ENCODE measurements at places on chromosomes 11 and 22. TPM values are rescaled to one million over a fixed set of nuclear protein-coding genes. Genes with fewer than 3 reads are reported as not detected.

DNA sequence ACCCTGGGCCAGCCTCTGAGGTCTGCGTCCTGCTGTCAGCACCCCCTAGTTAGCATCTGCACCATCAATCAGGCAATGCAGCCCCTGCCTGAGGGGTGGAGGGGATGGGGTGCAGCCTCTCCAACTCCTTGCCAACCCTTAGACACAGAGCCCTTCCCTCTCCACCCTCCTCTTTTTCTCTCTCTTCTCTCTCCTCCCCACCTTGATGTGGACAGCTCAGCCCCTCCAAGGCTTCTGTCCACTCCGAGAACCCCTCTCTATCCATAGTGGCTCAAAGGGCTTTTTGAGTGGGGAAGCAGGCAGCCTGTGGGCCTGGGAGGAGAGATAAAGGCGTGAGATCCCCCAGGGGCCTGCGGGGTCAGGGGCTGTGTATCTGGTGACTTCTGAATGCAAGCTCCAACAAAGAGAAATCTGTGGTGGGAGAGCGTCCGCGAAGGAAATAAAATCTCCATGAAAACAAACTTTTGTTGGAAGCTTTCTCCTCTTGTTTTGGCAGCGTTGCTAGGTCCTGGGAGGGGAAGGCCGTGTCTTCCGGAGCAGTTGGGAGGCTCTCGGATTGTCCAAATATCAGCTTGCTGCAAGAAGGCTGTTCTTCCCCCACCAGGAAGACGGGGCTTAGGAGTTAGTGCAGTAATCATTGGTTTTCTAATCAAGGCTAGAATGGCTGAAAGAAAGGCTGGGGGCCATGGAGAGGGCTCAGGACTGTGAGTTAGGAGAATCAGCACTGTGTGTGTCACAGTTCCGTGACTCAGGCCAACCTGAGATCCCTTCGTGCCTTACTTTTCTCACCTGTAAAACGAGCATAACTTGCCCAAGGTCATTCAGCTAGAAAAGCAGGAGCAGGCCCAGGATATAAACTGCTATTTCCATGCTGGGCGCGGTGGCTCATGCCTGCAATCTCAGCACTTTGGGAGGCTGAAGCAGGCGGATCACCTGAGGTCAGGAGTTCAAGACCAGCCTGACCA lies 50.3 kb downstream of the PKNOX2 start:
- H3K4me1 ChIP-seq = no peaks in the 10 kb centered on the region
- no peak overlapping the region for H3K4me3 ChIP-seq
- H3K27ac ChIP-seq = no peak overlapping the region
- H3K36me3 ChIP-seq = no peaks in the 10 kb centered on the region

Gene LMO1
- total RNA-seq = not detected

DNA sequence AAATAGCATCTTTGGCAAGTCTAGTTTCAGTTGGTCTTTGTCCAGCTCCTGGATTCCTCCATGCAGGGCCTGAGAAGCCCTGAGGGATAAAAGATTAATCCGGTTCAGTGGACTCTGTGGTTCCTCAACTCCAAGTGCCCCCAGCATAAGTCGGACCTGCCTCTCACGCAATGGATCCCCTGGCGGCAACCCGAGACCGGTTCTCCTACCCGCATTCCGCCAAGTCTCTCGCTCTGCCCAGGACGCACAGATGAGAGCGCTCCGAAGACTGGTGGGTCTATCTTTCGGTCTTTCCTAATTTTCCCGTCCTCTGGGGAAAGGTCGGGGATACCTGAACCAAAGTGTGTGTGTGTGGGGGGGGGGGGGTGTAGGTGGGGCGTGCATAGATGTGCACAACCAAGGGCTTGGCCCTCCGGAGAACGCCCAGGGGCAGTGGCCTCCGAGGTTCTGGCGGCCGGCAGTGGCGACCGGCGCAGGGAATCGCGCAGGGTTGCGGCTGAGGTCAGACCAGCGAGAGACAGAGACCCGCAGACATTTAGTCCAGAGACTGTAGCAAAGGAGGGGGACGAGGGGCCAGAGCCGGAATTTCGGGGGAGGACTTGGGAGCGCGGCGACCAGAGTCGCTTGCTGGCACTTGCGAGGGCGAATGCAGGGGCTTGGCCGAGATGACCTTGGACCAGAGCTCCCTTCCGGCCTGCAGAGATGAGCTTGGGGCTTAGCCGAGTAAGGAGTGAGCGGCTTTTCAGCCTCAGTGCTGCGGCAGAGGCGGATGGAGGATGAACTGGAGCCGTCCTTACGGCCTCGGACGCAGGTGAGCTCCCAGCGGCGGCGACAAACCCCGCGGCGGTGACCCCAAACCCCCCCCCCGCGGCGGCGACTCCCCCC lies 712 bp upstream of the SLC2A11 start:
- peak overlapping the region; percentile 74 for H3K27ac ChIP-seq
- no peaks in the 10 kb centered on the region for H3K27me3 ChIP-seq
- peak; percentile 53 for DNase-seq
- peaks cover 22% of the 10 kb centered on the region for H3K36me3 ChIP-seq

GRCh38 chr11:12016246-12016645 lies 7.8 kb upstream of the DKK3 start:
- no peak overlapping the region for H3K4me3 ChIP-seq
- DNase-seq = no peak
- H3K36me3 ChIP-seq = no peaks in the 10 kb centered on the region
- H3K27me3 ChIP-seq = peaks cover under 1% of the 10 kb centered on the region
- no peak overlapping the region for H3K27ac ChIP-seq

DNA sequence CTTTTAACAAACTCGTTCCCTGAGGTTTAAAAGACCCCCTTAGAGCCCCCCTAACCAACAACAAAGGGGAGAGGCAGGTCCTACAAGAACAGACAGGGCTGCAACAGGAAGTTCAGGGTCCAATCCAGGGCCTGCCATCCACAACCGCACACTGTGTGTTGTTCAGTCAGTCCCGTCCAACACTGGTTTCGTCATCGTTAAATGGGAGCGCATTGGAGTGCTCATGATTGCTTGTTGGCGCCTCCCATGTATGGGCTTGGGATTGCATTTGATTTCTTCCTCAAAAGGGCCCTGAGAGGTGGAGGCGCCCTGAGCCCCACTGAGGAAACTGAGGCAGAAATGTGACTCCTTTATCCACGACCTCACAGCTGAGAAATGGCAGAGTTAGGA lies 174.1 kb downstream of the MN1 start:
- H3K27me3 ChIP-seq = no peaks in the 10 kb centered on the region
- H3K27ac ChIP-seq = no peak overlapping the region

DNA sequence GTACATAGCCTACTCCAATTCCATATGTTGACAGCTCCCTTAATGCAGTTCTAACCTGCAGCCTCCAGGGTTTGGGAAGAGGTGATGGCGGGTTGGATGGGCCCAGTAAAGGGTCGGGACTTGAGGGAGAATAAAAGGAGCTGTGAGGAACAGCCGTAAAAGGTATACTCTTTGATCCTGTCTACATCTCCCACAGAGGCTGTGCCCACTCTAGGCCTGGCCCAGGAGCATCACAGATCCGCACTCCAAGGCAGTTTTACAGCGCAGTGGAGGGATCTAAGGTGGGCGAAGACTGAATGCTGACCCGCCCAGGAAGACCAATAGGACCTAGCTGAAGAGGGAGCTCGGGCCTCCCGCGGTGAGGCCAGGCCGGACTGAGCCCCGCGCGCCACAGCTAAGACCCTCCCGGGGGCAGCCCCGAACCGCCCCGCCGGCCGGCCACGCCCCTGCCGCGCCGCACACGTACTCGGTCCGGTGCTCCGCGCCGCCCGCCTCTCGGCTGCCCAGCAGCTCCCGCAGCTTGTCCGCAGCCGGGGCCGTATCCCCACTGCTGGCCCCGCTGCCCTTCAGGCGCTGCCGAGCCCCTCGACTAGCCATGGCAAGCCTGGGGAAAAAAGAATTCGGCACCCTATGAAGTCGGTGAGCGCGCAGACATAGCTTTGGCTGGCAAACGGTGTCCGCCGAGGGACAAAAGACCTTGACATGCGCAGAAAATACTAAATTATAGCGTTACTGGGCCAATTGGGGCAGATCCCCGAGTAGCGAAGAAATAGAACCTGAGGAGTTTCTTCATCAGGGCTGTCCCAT lies at the start of gene ALG9:
Gene ALG9, minus strand, starts transcription at position 696 of the 807 bp plus-strand sequence. Its CDS starts 99 bp downstream, at position 597.
- DNase-seq = peak; percentile 76
- no peaks in the 10 kb centered on the region for H3K4me1 ChIP-seq
- H3K36me3 ChIP-seq = peaks cover 14% of the 10 kb centered on the region
- peak within 1 kb of the TSS; percentile 70 for H3K27ac ChIP-seq
- peak within 1 kb of the TSS; percentile 78 for H3K4me3 ChIP-seq
- no peaks in the 10 kb centered on the region for H3K27me3 ChIP-seq

- H3K27me3 ChIP-seq = peaks cover 76% of the 10 kb centered on the region
- no peak for DNase-seq
- no peak overlapping the region for H3K27ac ChIP-seq
- no peak overlapping the region for H3K4me3 ChIP-seq
These were observed 34.5 kb downstream of the WT1 start for GRCh38 chr11:32400670-32401369.

- DNase-seq = no peak
- H3K27ac ChIP-seq = no peak overlapping the region
- no peaks in the 10 kb centered on the region for H3K4me1 ChIP-seq
- H3K4me3 ChIP-seq = no peak overlapping the region
These were observed 48.8 kb downstream of the MUC6 start for GRCh38 chr11:987671-988070.

Gene PANX1
- total RNA-seq = 18.6 TPM

Gene HDHD5
- total RNA-seq = 44.4 TPM

DNA sequence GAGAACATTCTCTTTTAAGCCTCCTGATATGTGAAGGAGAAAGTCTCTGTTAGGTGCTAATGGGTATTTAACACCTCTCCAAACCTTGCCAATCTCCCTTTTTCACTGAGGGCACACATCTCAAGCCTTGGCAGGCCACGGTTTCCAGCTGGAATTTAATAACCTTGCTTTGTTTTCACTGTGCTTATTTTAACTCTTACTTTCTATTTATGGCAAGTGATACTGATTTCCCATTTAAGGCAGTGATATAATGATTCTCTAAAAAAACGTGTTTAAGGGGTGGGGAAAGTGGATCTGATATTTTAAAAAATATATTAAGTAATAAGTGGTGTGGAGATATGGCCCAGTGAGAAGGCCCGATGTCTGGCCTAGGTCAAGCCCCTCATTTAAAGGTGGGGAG lies 1.1 kb upstream of the RASD2 start:
- H3K36me3 ChIP-seq = peaks cover 4% of the 10 kb centered on the region
- H3K27me3 ChIP-seq = peaks cover 60% of the 10 kb centered on the region
- peak overlapping the region; percentile 16 for H3K27ac ChIP-seq
- H3K4me3 ChIP-seq = peak overlapping the region; percentile 65
- no peak for DNase-seq
- H3K4me1 ChIP-seq = peaks cover 7% of the 10 kb centered on the region

GRCh38 chr22:28112548-28113043 lies 193.5 kb upstream of the PITPNB start:
- peaks cover 34% of the 10 kb centered on the region for H3K27me3 ChIP-seq
- peaks cover 8% of the 10 kb centered on the region for H3K4me1 ChIP-seq
- DNase-seq = peak; percentile 32
- H3K27ac ChIP-seq = no peak overlapping the region
- no peak overlapping the region for H3K4me3 ChIP-seq

- peaks cover 73% of the 10 kb centered on the region for H3K36me3 ChIP-seq
- H3K4me1 ChIP-seq = peaks cover 24% of the 10 kb centered on the region
- DNase-seq = peak; percentile 36
- no peaks in the 10 kb centered on the region for H3K27me3 ChIP-seq
- peak overlapping the region; percentile 91 for H3K4me3 ChIP-seq
These were observed 886 bp downstream of the PITPNM1 start for GRCh38 chr11:67504005-67504949.

- H3K4me3 ChIP-seq = no peak overlapping the region
- no peaks in the 10 kb centered on the region for H3K4me1 ChIP-seq
- H3K27ac ChIP-seq = no peak overlapping the region
- no peaks in the 10 kb centered on the region for H3K27me3 ChIP-seq
- no peaks in the 10 kb centered on the region for H3K36me3 ChIP-seq
These were observed 57.2 kb downstream of the DDI1 start for GRCh38 chr11:104093426-104094280.

- no peaks in the 10 kb centered on the region for H3K4me1 ChIP-seq
- peaks cover 73% of the 10 kb centered on the region for H3K27me3 ChIP-seq
- no peaks in the 10 kb centered on the region for H3K36me3 ChIP-seq
- peak; percentile 56 for DNase-seq
- H3K4me3 ChIP-seq = no peak overlapping the region
These were observed 77.6 kb upstream of the IGLL5 start for GRCh38 chr22:22810018-22810427.

DNA sequence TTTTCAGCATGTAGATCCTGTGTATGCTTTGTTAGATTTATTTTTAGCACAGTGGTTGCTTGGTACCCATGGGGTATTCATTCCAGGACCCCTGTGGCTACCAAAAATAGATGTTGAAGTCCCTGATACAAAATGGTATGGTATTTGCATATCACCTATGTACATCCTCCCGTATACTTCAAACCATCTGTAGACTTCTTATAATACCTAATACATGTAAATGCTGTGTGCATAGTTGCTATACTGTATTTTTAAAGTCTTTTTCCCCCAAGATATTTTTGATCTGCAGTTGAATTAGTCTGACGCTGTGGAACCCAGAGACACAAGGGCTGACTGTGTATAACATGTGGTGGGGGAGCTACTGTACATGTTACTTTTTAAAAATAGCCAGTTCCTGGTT lies 101.1 kb downstream of the ATXN10 start:
- no peaks in the 10 kb centered on the region for H3K27me3 ChIP-seq
- H3K4me1 ChIP-seq = peaks cover 72% of the 10 kb centered on the region
- H3K27ac ChIP-seq = no peak overlapping the region
- peaks cover 59% of the 10 kb centered on the region for H3K36me3 ChIP-seq

DNA sequence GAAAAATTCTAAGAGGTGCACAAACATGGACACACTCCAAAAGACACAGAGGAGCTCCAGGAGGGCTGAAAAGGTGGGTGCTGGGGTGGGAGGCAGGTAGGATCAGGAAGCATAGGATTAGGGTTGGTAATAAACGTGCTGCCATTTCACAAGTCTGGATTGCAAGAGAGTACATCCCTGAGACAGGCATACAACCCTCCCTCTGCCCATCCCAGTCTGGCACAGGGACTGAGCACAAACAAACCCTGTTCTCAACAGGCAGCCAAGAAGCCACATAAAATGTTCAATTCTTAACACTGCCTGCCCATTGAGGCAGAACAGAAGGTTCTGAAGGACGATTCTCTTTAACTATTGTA lies 18.5 kb downstream of the SLC35F2 start:
- peak overlapping the region; percentile 85 for H3K27ac ChIP-seq
- peaks cover 43% of the 10 kb centered on the region for H3K4me1 ChIP-seq
- H3K4me3 ChIP-seq = peak overlapping the region; percentile 59
- no peaks in the 10 kb centered on the region for H3K27me3 ChIP-seq
- H3K36me3 ChIP-seq = peaks cover 9% of the 10 kb centered on the region
- DNase-seq = peak; percentile 10

Gene HORMAD2
- total RNA-seq = not detected
